ENCODE measurements at places on chromosomes 13 and 19.

GRCh38 chr13:76570510-76570971 lies 315.7 kb downstream of the KCTD12 start:
- no peak for DNase-seq

DNA sequence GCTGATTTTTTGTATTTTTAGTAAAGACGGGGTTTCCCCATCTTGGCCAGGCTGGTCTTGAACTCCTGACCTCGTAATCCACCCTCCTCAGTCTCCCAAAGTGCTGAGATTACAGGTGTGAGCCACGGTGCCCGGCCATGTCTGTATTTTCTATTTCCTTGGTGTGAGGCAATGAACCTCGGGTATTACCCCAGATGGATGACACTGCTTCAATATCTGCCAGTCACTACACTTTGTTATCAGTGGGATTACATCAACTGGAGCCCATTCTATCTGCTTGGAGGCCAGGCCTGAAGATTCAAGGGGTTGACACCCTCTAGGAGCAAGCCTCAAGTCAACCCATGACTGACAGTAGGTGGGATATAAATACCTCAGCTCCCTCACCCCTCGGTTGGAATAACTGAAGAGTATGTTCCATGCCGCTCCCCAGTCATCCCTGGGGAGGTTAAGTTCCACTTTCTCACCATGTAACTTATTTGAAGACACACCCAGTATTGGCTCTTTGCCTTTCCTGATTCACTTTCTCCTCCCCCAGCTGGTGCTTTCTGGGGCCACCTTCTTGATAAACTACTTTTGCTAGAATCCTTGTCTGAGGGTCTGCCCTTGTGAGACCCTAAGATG lies 992 bp upstream of the ADGRE1 start:
- no peak for DNase-seq

DNA sequence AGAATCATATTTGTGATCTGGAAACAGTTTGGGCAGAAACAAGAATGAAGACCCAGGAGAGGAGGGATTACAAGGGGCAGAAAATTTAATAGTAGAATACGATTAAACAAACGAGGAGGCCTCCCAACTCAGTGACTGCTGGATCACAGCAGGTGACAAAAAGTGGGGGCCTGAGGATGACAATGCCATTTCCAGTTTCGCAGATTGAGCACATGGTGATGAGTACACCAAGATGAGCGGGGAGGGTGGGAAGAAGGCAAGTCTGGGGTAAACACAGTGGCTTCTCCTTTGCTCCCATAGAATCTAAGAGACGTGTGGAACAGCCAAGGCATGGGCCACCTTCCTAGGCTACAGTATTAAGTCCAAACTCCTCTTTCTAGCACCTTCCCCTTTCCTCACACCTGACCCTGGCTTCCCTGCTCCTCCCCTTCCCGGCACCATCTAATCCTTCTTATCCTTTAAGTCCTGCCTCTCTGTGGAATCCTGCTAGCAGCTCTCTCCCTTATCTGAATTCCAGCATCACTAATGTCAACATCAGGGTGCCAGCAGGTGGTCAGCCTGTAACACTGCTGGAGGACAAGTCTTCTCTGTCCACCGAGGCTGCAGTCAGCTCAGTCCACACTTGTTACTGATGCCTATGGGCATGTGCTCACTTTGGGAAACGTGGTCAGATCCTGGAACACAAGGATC lies 13.5 kb downstream of the ATP7B start:
- DNase-seq = no peak

DNA sequence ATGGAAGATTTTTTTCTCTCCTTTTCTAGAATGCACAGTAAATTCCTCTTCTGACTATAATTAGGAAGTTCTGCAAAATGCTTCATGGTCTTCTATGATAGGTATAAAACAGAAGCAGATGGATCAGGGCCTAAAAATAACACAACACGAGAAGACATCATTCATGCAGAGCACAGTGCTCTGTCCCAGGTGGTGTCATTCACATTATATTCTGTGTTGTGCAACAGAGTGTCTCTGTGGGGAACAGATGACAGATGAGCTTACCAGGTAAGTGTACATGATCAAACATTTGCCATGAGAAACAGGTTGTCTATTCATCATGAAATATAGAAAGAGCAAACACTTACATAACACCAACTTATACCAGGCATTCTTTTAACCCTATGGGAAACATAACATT lies 288.3 kb downstream of the KCTD12 start:
- DNase-seq = no peak

DNA sequence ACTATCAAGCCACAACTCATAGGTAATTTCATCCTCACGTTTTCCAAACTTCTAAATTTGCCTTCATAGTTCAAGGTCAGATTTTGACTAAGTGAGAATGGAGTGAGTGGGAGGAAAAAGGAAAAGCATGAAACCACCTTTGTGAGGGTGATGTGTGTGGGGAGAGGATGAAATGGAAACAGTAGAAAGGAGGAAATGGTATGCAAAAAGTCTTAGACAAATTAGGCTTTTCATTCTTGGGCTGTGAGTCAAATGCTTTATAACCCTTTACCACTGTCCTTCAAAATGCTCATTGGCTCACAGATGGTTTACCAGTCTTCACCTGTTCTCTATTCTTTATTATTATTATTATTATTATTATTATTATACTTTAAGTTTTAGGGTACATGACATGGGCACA lies 127.2 kb downstream of the RAP2A start:
- DNase-seq = no peak

- no peak for DNase-seq
Measured at GRCh38 chr13:33761740-33762139, 56.2 kb upstream of the RFC3 start.

DNA sequence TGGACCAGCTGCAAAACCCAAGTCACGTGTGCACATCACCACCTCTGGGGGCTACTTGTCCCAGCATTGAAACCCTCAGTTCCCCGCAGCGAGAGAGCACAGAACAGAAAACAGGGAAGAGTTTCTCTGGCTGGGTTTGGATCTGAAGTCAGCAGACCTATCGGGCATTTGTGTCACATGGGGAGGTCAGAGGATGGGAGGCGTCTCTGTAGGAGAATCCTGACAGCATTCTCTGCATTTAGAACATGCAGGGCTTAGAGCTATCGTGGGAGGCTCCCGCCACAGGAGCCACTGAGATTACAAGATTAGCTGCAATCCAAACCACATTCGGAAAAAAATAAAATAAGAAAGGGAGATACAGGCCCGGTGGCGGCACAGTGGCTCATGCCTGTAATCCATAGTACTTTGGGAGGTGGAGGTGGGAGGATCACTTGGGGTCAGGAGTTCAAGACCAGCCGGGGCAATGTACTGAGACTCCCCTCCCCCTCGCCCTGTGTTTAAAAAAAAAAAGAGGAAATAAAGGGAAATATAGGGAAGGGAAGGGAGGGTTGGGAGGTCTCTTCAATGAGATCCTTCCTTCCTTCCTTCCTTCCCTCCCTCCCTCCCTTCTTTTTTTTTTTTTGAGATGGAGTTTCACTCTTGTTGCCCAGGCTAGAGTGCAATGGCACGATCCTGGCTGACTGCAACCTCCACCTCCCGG lies 2.9 kb upstream of the TLE6 start:
- DNase-seq = no peak

- no peak for DNase-seq
Measured at GRCh38 chr19:3057275-3057714, 5.0 kb downstream of the TLE5 start.

GRCh38 chr19:8373867-8374813 lies 10.2 kb downstream of the ANGPTL4 start:
- peak; percentile 87 for DNase-seq

GRCh38 chr19:19027228-19027627 lies 6.1 kb downstream of the SUGP2 start:
- DNase-seq = no peak

- DNase-seq = no peak
Measured at GRCh38 chr13:53124623-53125022, 96.0 kb downstream of the OLFM4 start.

GRCh38 chr13:41060724-41061074 lies 610 bp upstream of the WBP4 start:
- peak; percentile 19 for DNase-seq

GRCh38 chr19:14375055-14375581 lies 6.1 kb upstream of the ADGRE5 start:
- DNase-seq = no peak

DNA sequence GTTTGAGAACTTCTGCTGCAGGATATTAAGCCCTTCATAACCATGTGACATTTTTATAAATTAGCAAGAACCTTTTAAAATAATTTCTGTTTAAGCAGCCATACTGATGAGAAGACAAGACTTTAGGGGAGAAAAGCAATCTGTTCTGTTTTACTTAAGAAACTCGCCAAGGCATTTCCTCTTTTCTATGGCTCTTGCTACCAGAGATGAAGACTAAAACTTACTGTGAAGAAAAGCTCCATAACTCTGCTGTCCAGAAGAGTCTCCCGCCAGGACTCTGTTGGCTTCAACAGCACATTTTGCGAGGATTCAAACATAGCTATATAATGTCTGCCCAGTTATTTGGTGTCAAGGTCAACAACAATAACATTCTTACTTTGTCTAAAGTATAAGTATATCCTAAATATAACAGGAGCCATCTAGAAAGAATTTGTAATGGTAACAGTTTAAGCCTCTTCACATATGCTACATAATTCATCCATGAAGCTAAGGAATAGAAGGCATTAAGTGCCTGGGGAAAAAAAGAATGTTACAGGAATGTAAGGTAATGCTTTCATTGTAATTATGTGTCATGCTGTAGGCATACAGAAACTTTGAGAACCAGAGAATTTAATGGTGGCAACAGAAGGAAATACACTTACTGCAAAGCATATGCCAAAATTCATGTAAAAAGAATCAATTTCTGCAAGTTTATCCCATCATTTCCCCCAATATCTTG lies 53.2 kb upstream of the EEF1AKMT1 start:
- no peak for DNase-seq

- DNase-seq = no peak
Measured at GRCh38 chr19:14559916-14560775, 11.7 kb downstream of the NDUFB7 start.

DNA sequence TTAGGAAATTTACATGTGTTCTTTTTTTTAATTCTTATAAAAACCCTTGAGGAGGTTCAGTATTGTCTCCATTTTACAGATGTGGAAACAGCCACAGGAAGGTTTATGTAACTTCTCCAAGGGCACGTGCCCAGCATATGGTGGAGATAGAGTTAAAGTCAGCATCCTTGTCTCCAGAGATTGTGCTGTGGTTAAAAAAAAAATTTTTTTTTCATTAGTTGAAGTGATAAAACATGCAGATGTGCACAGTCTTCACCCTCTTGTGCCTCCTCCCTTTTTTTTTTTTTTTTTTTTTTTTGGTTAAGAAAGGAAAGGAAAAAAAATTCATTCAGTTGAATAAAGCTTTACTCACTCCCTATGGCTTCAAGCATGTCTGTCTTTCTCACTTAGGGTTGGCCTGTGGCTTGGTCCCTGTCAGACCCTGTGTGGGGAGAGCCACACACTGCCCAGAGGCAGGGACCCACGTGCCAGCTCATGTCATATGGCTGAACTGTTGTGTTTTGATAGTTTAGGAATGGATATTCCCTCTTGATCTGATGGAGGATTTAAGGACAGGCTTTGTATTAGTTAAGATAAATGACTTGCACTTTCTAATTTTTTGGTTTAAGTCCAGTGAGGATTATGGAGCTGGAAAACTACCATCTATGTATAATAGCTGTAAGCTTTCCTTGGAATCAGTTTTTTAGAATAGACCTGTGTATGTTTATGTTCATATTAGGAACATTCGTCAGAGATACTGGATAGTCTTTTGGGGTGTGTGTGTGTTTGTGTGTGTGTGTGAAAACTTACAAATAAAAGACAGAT lies 19.3 kb downstream of the RNASEH2B start:
- DNase-seq = no peak

- DNase-seq = no peak
Measured at GRCh38 chr19:48715681-48716171, 3.8 kb downstream of the MAMSTR start.

- no peak for DNase-seq
Measured at GRCh38 chr19:31315652-31316051, 33.6 kb downstream of the TSHZ3 start.

GRCh38 chr13:45340422-45341033 lies 455 bp downstream of the TPT1 start:
- peak; percentile 47 for DNase-seq

DNA sequence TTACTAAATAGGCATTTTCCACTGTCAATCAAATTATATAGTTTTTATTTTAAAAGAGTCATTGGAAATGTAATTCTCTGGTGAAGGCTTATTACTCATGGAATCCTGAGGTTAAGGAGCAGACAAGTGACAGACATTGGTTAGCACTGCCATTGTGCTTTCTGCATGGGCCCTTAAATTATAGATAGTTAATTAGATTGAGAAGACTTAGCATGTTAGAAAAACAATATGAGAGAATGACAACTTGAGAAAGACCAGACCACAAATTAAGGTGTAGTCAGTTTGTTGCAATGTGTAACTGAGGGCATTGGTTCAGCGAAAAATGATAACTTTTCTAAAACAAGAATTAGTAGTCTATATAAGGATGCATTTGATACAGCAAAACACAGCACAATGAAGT lies 195.5 kb downstream of the SLITRK6 start:
- no peak for DNase-seq

DNA sequence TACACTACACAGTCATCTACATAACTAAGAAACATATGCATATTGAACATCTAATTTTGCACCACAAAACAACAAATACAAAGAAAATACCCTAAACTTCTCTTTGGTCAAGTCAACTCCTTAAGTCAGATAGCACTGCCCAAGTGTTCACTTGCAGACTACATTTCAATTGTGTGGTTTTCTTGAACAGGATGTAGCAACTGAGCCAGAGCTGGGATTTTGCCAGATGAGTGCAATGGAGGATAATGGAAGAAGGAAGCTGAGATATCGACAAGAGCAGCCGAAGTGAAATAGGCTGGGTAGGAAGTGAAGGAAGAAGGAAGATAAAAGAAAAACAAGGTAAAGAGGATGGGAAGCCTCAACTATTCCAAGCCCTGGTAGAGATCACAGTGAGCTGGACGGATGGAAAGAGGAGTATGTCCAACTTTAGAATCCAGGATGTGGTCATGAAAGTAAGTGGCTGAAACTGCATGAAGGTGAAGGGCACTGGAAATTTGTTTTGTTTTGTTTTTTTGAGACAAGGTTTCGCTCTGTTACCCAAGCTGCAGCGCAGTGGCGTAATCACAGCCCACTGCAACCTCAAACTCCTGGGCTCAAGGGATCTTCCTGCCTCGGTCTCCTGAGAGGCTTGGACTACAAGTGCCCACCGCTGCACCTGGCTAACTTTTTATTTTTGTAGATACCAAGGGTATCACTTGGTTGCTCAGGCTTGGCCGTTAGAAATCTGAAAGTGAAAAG lies 15.0 kb downstream of the NUFIP1 start:
- DNase-seq = no peak

DNA sequence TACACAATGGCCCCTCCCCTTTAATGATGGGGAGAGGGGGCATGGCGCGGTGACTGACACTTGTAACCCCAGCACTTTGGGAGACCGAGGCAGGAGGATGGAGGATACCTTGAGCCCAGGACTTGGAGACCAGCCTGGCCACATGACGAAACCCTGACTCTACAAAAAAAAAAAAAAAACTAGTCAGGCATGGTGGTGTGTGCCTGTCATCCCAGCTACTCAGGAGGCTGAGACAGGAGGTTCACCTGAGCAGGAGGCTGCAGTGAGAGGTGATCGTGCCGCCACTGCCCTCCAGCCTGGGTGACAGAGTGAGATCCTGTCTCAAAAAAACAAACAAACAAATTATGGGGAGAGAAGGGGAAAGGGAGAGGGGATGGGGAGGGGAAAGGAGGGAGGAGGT lies 13.8 kb upstream of the ZBTB7A start:
- no peak for DNase-seq
